Right renal pelvis (tissue), 4 donors: ENCODE measurements at places on chromosomes 11 and 22. TPM values are rescaled to one million over a fixed set of nuclear protein-coding genes. Genes with fewer than 3 reads are reported as not detected.

The DDX17 gene
- polyA plus RNA-seq: 886 TPM

The LRRC4C gene
- polyA plus RNA-seq: 13.1 TPM

DNA sequence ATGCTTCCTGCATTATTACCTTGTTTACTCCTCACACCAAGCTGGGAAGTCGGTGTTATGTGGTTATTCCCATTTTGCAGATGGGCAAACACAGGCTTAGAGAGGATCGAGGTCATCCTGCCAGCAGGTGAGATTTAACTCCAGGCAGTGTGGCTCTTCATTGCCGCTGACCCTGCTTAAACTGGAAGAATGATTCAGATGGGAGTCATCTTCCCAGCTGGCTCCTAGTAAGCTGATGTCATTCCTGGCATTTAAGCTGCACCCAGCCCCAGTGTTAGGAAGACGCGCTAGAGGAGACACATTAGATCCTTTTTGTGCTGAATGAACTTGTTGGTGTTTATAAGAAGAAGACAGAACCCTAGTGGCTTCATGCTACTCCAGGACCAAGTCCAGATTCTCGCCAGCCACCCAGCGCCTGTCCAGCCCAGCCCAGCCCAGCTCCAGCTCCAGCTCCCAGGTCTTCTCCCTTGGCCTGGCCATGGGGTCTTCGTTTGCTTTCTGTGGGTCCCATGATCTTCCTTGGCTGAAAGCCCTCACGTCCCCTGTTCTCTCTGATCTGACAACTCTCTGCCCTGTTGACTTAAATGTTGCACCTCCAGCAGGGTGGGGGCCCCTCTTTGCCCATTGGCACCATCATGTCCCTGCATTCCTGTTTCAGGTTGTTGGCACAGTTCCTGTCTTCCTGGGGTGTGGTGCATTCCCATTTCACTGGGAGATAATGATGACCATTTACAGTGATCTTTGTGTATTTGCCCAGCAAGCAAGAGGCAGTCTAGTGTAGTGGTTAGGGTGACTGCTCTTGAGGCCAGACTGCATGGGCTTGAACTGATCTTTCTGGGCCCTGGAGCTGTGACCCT, 13.6 kb downstream of the PARVB start:
- no peak for DNase-seq

The HOATZ gene
- polyA plus RNA-seq: 0.04 TPM

DNA sequence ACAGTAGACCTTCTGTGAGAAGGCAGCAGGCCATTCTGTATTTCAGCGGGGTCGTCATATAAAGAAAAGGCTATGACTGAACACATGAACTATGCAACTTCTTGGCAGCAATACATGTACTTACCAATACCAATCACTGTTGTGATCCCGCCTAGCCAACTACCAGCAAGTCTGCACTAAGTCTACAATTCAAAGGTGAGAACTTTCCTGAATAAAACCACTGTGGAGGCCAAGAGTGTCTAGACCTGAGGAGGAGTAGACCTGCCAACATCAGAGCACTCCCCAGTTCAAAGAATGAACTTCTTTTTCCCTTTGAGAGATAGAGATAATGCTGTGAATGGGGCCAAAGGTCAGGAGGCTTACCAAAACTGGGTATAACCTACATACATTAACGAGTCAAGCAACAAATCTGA, 108.2 kb downstream of the SIK3 start:
- no peak for DNase-seq

The SUSD2 gene
- 10.7 TPM for polyA plus RNA-seq

GRCh38 chr11:117315285-117316196, 515 bp downstream of the BACE1 start:
- DNase-seq: no peak

The FIBIN gene
- 24.8 TPM for polyA plus RNA-seq

- no peak for DNase-seq
These were observed 73.3 kb downstream of the ENTHD1 start for GRCh38 chr22:39820256-39820655.

DNA sequence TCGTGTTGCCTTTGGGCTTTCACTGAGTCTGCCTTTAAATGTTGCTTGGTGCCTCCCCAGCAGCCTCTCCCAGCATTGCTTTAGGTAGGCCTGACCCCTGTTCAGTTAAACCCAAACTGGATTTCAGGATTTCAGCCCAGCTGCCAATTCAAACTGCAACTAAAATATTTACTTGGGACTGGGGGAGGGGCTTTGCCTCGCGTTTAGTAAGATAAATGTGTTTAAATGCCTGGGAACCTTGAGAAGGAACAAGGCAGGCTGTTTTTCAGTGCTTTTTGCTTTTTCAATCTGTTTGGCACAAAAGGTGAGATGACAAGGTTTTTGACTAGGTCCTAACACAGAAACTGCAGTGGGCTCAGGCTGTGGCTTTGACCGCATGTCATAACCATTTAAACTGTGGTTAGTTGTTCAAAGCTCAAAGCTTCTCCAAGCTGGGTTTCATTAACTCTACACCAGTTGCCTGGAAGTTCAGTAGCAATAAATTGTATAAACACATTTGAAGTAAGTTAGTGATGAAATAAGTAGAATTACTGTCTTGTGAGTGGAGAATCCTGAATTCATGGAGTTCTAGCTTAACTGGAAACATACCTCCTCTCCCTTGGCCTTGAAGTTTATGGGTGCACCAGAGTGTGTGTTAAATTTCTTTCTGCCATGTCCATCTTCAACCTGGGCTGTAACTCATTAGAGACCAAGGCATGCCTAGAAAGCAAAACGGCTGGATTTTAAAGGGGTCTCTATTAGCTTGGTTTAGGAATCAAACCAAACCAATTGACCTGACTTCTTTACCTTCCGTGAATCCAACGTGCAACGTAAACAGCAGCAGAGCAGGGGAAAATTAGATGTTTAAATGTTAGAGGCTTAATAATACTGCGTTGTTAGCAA, 3.6 kb downstream of the PKNOX2 start:
- DNase-seq: no peak

- DNase-seq: no peak
These were observed 110.2 kb downstream of the RBFOX2 start for GRCh38 chr22:35918456-35918855.

The SPI1 gene
- polyA plus RNA-seq: 3.5 TPM

DNA sequence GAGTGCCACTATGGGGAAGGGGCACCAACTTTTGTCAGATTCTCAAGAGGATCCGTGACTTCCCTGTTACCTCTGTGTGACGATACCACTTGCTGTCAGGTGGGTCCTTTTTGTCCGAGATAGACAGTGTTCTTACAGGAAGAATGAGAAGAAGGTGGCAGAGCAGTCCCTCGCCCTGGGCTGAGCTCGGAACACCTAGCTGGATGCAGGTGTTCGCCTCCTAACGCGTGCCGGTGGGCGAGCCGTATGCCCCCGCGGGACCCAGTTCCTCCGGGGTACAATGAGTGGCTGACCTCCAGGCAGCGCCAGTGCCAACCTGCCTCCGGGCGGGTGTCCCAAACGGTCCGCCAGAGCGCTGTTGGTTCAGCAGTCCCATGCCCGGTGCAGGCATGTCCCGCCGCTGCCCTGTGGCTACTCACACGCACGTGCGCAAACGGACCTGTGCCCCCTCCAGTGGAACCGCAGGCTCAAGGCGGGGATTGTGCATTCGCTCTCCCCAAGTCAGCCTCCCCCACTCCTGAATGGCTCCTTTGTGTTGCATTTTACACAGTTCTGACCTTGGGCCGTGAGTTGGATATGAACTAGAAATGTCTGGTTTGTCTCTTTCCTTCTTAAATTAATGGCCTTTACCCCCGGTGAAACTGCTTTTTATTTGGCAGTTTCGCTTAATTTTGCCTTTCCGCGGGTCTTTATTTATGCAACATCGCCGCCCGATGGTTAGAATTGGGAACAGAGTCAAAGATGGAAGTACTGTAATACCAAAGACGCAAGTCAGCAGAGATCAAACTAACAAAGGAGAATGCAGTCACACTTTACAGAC, 1.1 kb upstream of the ABTB2 start:
- DNase-seq: no peak

GRCh38 chr11:61904539-61905048, 12.8 kb downstream of the RAB3IL1 start:
- no peak for DNase-seq

DNA sequence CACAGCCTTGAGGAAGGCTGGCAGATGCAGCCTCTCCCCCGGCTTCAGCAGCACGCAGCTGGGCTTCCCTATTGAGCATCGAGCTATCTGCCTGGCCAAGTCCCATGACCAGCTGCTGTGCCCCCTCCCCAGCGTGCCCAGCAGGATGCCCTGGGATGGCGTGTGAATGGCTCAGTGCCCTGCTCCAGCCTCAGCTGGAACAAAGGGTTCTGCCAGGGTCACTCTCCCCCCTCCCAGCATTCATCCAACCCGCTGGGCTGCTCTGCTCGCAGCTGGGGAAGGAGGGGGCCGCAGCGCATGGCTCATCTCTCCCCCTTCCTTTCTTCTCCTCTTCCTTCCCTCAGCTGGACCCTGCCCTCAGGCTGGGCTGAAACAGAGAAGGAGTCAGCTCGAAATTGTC, 14.5 kb downstream of the LRP4 start:
- DNase-seq: no peak
